ENCODE measurements at places on chromosomes 2 and 18. TPM values are rescaled to one million over a fixed set of nuclear protein-coding genes. Genes with fewer than 3 reads are reported as not detected.
A peak's percentile ranks its signal among the peaks of the same experiment; 100 is the strongest.

- H3K27ac ChIP-seq: no peak overlapping the region
- no peaks in the 10 kb centered on the region for H3K27me3 ChIP-seq
- peaks cover 23% of the 10 kb centered on the region for H3K4me1 ChIP-seq
These were observed 93.0 kb upstream of the PELI1 start for GRCh38 chr2:64237266-64237665.

- no peak overlapping the region for H3K4me3 ChIP-seq
- H3K36me3 ChIP-seq: no peaks in the 10 kb centered on the region
- DNase-seq: no peak
- no peak overlapping the region for H3K27ac ChIP-seq
- no peaks in the 10 kb centered on the region for H3K4me1 ChIP-seq
These were observed 137.9 kb downstream of the DOCK10 start for GRCh38 chr2:224904381-224904780.

- H3K4me1 ChIP-seq: peaks cover 25% of the 10 kb centered on the region
- no peak overlapping the region for H3K4me3 ChIP-seq
- no peak overlapping the region for H3K27ac ChIP-seq
- H3K27me3 ChIP-seq: no peaks in the 10 kb centered on the region
- no peak for DNase-seq
These were observed 15.0 kb downstream of the NAB1 start for GRCh38 chr2:190663839-190664238.

GRCh38 chr2:172931256-172931894, 144.3 kb upstream of the MAP3K20 start:
- H3K36me3 ChIP-seq: no peaks in the 10 kb centered on the region
- peak overlapping the region; percentile 46 for H3K4me3 ChIP-seq
- no peak for DNase-seq
- no peaks in the 10 kb centered on the region for H3K27me3 ChIP-seq
- H3K27ac ChIP-seq: peak overlapping the region; percentile 61

DNA sequence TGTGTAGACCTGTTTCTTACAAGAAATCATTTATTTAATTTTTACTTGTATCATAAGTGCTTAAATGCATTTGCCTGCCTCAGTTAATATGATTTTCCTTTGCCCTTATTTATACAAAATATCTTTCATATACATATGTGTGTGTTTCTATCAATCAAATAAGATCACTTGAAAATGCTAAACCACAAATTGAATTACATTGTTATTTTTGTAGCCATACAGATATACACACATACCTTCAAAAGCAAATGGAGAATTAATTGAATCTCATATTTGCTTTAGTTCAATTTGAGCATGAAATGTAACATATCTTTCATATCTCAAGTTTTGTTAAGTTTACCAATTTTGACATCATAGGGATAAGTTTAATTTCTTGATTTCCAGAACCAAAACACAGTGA, 755.8 kb upstream of the PIK3C3 start:
- H3K4me1 ChIP-seq: no peaks in the 10 kb centered on the region
- no peak overlapping the region for H3K4me3 ChIP-seq
- H3K36me3 ChIP-seq: no peaks in the 10 kb centered on the region
- no peaks in the 10 kb centered on the region for H3K27me3 ChIP-seq
- no peak overlapping the region for H3K27ac ChIP-seq

GRCh38 chr18:74994502-74995418, 214.2 kb downstream of the PTGR3 start:
- no peak for DNase-seq
- no peaks in the 10 kb centered on the region for H3K27me3 ChIP-seq
- no peaks in the 10 kb centered on the region for H3K4me1 ChIP-seq
- no peak overlapping the region for H3K27ac ChIP-seq

DNA sequence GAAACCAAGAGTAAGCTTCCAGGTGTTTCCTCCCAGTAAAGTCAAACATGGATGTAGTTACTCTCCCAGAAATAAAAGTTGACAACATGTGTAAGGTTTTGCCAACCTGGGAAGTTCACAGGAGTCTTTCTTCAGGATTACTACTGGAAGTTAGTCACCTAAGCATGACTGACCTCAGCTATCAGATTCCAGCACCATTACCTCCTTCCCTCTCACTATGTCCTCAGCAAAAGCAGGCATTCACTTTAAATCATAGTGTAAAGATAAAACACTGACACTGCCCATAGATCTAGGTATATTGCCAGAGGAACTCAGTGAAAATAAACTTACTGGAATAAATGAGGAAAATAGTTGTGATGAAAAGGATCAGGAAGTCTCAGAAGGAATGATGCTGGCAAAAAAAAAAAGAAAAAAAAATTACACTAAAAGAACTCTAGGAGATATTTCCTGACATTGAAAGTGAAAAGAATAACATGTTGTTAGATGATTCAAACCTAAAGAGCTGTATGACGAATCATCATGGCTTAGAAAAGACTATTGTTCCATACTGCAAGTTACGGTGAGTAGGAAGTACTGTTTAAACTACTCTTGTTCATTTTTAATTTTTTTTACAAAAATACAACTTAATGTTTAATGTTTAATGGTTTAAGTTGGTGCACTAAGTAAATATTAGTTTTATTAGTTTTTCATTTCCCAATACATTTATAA, 484.5 kb upstream of the ZNF804A start:
- no peaks in the 10 kb centered on the region for H3K4me1 ChIP-seq
- H3K27me3 ChIP-seq: no peaks in the 10 kb centered on the region
- no peak overlapping the region for H3K4me3 ChIP-seq
- DNase-seq: no peak
- no peak overlapping the region for H3K27ac ChIP-seq
- no peaks in the 10 kb centered on the region for H3K36me3 ChIP-seq

Gene FARSB
- total RNA-seq: 12.9 TPM

DNA sequence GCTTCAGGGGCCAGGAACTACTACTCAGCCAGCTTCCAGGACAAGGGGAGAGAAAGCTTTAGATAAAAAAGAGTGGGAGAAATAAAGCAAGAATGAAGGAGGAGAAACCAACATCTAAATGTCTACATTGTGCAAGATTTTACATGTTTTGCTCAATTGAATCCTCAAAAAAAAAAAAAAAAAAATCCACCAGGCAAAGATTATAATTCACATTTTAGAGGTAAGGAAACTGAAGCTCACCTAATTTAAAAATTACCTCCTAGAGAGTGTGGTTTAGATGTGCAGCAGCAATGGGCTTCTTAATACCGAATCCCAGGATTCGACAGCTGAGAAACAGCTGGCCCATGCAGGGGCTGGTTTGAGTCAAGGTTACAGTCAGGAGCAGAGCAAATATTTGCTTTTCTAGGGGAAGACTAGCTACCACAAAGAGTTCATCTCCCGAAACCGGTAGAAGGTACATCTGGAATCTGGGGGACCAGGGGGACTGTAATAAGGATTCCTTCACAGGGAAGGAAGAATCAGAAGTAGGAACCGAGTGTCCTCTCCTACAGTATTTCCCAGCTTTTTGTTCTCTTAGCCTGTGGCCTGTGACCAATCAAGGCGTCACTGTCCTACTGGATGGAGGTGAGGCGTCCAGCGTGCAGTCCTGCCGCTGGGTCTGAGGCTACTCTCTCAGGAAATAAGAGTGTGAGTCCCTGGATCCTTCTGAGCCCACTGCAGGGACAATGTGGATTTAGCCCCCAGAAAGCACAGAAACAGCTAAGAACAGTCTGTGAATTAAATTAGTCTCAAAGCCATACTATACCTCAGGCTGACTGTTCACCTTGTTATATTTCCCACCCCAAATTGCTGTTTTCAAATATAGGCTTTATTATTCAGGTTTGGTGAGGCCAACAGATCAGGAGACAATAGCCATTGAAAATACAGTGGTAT, 42.3 kb downstream of the IL1R2 start:
- H3K27ac ChIP-seq: peak overlapping the region; percentile 27
- peaks cover 9% of the 10 kb centered on the region for H3K4me1 ChIP-seq
- DNase-seq: no peak
- no peaks in the 10 kb centered on the region for H3K36me3 ChIP-seq

GRCh38 chr18:58344861-58345463, 283.9 kb downstream of the ALPK2 start:
- no peak overlapping the region for H3K4me3 ChIP-seq
- H3K4me1 ChIP-seq: no peaks in the 10 kb centered on the region
- no peaks in the 10 kb centered on the region for H3K27me3 ChIP-seq
- H3K36me3 ChIP-seq: peaks cover 4% of the 10 kb centered on the region
- DNase-seq: peak; percentile 39

- H3K27ac ChIP-seq: no peak overlapping the region
- peaks cover 17% of the 10 kb centered on the region for H3K4me1 ChIP-seq
- H3K36me3 ChIP-seq: no peaks in the 10 kb centered on the region
- H3K4me3 ChIP-seq: no peak overlapping the region
- DNase-seq: peak; percentile 78
- H3K27me3 ChIP-seq: no peaks in the 10 kb centered on the region
These were observed 243.6 kb upstream of the CXCR4 start for GRCh38 chr2:136361521-136361920.

DNA sequence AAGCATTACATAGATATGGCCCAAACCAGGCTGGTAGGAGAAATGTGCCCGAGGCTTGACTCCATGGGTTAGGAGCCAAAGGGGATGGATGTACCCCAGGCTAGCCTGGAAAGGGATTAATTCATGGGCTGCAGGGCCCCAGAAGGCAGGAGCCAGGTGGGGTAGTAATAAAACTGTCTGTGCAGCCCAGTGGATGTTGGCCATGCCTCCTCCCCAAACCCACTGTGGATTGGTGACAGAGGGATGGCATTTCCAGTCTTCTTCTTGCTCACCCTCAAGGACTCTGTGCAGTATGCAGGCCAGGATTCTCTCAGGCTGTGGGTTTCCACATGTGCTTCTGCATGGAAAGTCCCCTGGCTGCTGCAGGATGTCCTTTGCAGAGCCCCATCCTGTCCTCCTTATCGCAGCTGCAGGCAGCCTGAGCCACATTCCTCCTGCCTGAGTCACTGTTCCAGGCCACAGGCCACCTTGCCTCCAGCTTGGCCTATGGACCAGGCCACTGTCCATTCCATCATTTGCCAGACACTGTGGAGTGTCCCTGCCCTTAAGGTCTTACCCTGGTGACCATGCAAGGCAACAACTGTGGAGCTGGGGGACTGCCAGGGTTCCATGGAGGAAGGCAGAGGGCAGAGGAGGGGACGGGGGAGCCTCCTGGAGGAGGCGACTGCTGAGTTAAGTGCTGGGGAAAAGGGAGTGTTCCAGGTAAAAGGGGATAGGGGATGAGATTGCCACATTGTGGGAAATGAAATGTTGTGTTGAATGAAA, 38.9 kb downstream of the INO80C start:
- no peak for DNase-seq
- peaks cover 30% of the 10 kb centered on the region for H3K4me1 ChIP-seq
- H3K27me3 ChIP-seq: no peaks in the 10 kb centered on the region
- peak overlapping the region; percentile 64 for H3K27ac ChIP-seq
- H3K36me3 ChIP-seq: no peaks in the 10 kb centered on the region

GRCh38 chr2:28411166-28411755, 18.6 kb downstream of the FOSL2 start:
- peaks cover 99% of the 10 kb centered on the region for H3K36me3 ChIP-seq
- no peak overlapping the region for H3K4me3 ChIP-seq
- no peak for DNase-seq

DNA sequence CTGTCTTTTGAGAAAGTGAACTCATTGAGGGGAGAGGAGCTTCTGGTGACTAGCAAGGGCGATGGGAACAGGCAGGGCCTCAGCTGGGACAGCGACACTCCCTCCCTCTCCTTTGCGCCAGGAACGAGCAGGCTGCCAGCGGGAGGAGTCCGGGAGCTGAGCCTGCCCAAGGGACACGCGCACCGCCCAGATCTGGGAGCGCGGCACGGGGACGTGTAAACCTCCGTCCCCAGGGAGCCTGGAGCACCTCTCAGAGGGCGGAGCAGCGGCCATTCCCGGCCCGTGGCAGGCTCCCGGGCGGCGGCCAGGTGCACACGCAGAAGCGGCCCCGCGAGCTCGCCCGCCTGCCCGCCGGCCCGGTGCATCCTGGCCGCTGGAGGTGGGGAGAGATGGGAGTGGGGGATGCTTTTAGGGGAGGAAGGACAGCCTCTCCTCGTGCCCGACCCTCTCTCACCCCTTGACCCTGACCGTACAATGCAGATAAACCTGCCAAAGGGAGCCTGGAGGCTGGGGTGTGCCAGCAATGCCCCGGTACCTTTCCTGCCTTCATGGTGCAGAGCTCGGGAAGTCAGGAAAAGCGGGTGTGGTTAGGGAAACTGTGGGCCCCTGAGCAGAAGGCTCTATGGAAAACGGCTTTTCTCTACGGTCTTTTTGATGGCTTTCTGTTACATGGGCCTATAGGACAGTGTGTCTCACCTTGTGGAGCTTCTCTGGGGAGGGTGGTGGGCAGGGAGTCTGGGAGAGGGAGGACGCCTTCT, 2.2 kb downstream of the AQP4 start:
- no peaks in the 10 kb centered on the region for H3K27me3 ChIP-seq
- H3K4me3 ChIP-seq: peak overlapping the region; percentile 46
- no peaks in the 10 kb centered on the region for H3K36me3 ChIP-seq
- H3K4me1 ChIP-seq: peaks cover 9% of the 10 kb centered on the region
- DNase-seq: no peak
- no peak overlapping the region for H3K27ac ChIP-seq

Gene LIPG
- 1.3 TPM for total RNA-seq

Gene PKDCC
- 198 TPM for total RNA-seq

GRCh38 chr2:235088496-235088921, 136.7 kb downstream of the SH3BP4 start:
- H3K4me1 ChIP-seq: peaks cover 41% of the 10 kb centered on the region
- peak overlapping the region; percentile 81 for H3K27ac ChIP-seq
- H3K36me3 ChIP-seq: no peaks in the 10 kb centered on the region
- no peaks in the 10 kb centered on the region for H3K27me3 ChIP-seq
- no peak for DNase-seq
- H3K4me3 ChIP-seq: peak overlapping the region; percentile 43

DNA sequence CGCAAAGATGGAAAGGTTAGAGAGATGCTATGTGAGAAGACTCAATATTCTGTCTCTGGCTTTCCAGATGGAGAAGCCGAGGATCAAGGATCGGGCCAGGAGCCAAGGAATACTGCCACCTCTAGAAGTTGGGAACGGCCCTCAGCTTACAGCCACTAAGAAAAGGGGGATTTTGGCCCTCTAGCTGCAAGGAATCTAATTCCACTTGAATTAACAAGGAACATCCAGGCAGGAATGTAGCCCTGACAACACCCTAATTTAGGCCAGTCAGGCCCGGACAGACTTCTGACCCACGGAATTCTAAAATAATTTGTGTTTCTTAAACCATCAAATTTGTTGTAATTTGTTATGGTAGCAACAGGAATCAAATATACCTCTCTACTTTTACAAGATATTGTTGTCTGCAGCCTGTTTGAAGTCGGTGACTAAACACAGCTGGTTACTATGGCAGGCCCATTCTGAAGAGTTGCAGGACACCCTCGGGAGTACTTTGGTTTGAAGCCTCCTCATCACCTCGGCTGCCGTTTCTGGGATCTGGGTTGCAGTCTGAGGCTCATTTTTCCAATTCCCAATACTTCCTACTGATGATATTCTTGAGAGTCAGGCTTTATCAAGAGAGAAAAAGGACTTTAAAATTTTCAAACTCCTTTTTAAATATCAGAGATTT, 1131.2 kb downstream of the TSN start:
- no peaks in the 10 kb centered on the region for H3K36me3 ChIP-seq
- H3K4me1 ChIP-seq: no peaks in the 10 kb centered on the region
- H3K4me3 ChIP-seq: no peak overlapping the region
- H3K27me3 ChIP-seq: no peaks in the 10 kb centered on the region
- no peak overlapping the region for H3K27ac ChIP-seq

Data from esophagus muscularis mucosa (tissue), 4 donors.